Stimulated activated CD8-positive, alpha-beta memory T cell treated with anti-CD3 and anti-CD28 coated beads, Interleukin-15, amount 100 ng/mL, for 24 hours (primary cell): ENCODE measurements at places on chromosomes 16 and 17.

GRCh38 chr16:57666353-57667047 is 1.6 kb upstream of the ADGRG3 start:
- no peak for DNase-seq

- no peak for DNase-seq
Measured at GRCh38 chr16:66091471-66091891, 275.0 kb upstream of the CDH5 start.

- DNase-seq, result no peak
Measured at GRCh38 chr16:50276801-50277555, 10.6 kb downstream of the ADCY7 start.

DNA sequence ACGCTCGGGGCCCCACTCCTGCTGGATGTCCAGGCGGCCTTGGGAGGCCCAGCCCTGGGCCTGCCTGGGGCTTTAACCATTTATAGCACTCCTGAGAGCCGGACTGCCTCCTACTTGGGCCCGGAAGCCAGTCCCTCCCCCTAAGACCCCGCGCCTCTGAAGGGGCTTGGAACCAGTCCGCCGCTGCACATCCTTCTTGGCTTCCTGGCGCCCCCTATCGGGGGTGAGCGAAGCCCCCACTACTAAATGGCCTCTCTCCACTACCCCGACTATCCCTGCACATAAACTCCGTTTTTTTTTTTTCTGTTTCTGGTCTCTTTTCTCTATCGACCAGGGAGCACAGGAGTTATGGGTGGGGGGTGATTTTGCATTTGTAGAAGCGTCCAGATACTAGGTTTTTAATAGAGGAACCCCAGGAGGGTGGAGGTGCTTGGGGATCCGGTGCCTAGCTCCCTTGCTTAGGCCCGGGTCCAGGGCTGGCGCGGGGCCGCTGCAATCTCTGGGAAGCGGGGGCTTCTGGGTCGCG is 633 bp upstream of the NOL3 start:
- no peak for DNase-seq

GRCh38 chr17:62696726-62697490 is 69.4 kb downstream of the MRC2 start:
- DNase-seq, result no peak
